Myocyte (in vitro differentiated cells): ENCODE measurements at places on chromosomes 3 and 15.

DNA sequence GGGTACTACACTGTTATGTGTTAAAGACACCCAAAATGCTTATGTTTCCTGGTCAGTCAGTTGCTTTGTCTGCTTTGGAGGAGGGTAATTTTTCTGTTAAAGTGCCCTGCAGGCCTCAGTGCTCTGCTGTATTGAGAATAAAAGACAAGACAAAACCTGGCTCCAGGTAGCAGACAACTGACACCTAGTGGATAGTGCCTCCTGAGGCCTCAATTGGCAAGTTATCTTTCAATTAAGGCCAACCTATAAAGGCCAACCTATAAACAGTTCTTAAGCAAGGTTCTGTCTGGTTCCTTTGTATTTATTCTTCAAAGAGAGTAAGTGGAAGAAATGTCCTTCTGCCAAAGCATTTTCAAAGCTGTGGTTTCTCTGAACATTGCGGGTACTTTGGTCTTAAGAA lies 773.8 kb downstream of the MECOM start:
- no peak for DNase-seq

- DNase-seq: no peak
Observed at GRCh38 chr3:142890592-142890991, 1.7 kb upstream of the PCOLCE2 start.

DNA sequence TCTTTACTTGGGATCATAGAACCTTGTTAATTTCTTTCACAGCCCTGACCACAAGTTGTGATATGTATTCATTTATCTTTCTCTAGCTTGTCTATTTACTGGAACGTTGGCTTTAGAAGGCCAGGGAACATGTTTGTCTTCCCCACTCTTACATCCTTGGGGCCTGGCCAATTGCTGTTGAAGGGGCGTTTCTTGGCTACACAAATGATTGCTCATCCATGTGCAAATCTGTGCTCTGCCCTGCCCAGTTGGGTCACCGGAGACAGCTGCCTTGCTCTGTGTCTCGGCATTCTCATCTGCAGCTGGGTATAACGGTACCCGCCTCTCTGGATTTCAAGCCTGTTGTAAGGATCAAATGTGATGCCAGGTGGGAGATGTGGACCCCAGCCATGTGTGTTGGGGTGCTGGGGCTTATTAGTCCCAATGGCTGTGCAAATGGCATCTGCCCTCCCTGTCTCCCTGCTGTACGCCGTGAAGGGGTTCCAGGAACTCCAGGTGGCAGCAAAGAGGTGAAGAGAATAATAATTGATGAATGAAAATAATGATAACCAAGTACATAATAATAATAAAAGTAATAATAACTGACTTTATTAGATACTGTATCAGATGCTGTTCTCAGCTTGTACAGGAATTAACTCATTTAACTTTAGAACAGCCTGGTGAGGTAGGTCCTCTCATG lies 24.0 kb upstream of the TLE3 start:
- DNase-seq: peak; percentile 78

- DNase-seq: no peak
Observed at GRCh38 chr15:71304681-71305080, 189.4 kb downstream of the THSD4 start.

- peak; percentile 10 for DNase-seq
Observed at GRCh38 chr3:127849368-127849767, 27.1 kb upstream of the MGLL start.

- DNase-seq: peak; percentile 59
Observed at GRCh38 chr3:82133070-82133606, 371.7 kb upstream of the GBE1 start.

- no peak for DNase-seq
Observed at GRCh38 chr15:57193161-57193560, 183.1 kb upstream of the CGNL1 start.

- no peak for DNase-seq
Observed at GRCh38 chr3:168612671-168613070, 516.9 kb upstream of the GOLIM4 start.

DNA sequence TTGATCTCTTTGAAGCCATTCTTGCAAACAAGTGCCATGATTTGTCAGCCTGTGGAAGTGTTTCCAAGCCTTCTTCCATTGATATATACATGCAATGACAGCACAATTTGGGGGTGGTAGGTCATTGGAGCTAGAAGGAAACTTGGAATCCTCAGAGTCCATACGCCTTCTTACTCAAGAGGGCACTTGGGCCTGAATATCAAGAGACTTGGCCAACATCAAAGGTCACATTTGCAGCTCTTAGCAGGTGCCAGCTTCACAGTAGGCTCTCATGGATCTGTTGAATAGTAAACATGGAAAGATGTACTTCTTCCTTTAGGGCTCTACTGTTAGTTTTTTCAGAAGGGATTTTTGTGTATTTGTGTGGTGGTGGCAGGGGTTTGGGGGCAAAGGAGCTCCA lies 50.9 kb downstream of the RHCG start:
- no peak for DNase-seq

DNA sequence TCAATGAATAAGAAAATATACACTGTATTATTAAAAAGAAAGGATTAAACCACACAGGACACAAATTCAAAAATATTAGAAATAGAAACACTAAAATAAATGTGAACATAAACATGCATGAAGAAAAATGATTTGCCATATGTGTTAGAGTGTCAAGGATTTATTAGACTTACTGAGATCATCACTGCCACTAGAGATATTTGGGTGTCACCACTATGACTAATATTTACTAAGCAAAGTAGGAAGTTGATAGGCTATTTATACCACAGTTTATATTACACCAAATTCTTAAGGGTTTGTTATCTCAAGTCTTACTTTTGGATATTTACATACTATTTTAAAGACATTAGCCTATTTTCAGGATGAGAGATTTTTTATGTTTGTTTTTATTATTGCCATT lies 575.0 kb upstream of the SGO1 start:
- no peak for DNase-seq

DNA sequence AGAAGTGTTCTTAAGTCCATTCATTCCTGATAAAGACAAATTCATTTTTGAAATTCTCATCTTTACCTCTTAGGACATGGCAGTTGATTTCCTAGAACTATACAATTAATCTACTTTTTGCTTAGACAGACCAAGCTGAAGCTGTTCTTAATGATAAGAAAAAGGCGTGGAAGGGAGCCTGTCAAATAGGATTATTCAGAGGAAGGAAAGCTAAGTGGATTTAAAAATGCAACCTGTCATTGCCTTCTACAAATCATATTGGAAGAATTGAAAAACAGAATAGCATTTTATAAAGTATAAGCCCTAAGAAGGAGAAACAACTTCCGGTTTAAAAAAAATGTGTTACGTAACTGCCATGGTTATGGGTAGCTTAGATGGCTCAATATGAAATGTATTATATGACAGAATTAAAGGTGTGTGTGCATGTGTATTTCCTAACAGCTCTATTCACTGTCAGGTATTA lies 81.2 kb upstream of the RAP2B start:
- no peak for DNase-seq

- no peak for DNase-seq
Observed at GRCh38 chr15:59353994-59354416, 18.7 kb downstream of the MYO1E start.

DNA sequence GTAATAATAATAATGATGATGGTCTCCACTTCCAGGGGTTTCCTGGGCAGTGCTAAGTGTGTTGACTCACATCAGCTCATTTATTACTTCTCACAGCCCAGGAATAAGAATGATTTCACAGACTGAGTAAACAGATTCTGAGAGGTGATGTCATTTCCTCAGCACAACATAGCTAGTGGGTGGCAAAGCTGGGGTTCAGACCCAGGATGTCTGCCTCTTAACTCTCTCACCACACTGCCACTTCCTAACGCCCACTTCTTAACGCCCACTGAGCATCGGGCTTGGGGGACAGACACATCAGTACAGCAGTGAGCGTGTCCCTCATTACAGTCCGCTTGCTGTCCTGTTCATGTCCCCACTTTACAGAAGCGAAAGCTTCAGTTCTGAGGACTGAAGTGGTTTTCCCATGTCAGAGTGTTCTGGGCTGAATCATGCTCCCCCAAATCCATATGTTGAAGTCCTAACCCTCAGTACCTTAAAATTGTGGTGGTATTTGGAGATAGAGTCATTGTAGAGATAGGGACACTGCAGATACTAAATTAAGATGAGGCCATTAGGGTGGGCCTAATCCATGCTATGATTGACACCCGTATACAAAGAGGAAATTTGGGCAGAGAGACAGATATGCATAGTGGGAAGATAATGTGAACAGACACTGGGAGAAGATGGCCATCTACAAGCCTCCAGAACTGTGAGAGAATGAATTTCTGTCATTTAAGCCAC lies 68.0 kb downstream of the ATP2B2 start:
- DNase-seq: peak; percentile 59

GRCh38 chr15:68620721-68621527 lies 42.1 kb downstream of the CORO2B start:
- peak; percentile 46 for DNase-seq

DNA sequence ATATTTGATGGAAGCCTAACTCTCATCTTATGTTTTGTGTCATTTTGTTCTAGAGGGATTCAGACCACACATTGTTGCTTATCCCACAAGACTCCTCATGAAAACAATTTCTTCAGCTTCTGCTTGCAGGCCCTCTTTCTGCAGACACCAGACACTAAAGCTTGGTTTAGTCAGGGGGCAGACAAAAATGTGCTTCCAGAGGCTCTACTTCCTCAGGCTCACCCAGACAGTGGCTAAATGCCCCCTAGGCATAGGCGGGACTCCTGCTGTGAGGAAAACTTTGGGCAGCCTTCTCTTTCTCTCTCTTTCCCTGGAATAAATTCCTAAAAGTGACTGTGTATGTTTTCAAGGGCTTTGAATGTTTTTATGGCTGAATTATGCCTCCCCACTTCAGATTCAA lies 435.4 kb upstream of the ATP11B start:
- no peak for DNase-seq

GRCh38 chr3:57141719-57142410 lies 23.3 kb downstream of the IL17RD start:
- DNase-seq: no peak

DNA sequence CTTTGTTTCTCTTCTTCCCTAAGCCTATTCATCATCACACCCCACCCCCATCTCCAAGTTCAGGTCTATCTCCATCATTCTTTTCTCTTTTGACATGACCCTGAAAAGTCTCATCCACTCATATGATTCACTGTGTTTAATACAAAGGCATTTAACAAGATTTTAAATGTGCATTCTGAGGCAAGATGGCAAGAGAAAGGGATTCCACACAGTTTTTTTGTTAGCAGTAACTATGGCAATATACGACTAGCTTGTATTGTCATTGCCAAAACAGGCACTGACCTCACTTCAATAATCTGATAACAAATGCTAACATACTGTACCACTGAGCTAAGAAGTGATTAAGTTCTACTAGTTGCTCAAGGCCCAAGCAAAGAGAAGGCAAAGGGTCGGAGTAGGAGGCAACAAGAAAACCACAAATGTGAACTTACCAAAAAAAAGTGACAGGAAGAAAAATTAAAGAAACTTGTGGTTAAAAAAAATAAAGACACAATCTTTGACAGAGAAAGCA lies 53.2 kb downstream of the FBN1 start:
- DNase-seq: peak; percentile 56

GRCh38 chr15:31197497-31198414 lies 96.2 kb upstream of the TRPM1 start:
- peak; percentile 21 for DNase-seq

GRCh38 chr3:111691293-111691909 lies 96.3 kb upstream of the ZBED2 start:
- peak; percentile 63 for DNase-seq

DNA sequence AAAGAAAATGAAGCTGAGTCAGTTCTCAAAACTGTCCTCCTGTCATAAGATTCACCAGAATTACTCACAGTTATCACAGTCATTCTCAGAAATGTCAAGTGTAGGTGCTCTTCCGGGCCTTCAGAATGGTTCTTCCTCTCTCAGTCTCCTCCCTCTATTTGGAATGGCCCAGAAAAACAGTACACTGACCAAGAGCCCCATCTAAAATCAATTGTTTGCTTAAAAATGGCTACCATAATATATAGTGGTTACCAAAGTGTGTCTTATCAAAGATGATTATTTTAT lies 99.8 kb downstream of the MECOM start:
- DNase-seq: no peak

- DNase-seq: peak; percentile 86
Observed at GRCh38 chr15:67456677-67457529, 64.0 kb upstream of the C15orf61 start.

DNA sequence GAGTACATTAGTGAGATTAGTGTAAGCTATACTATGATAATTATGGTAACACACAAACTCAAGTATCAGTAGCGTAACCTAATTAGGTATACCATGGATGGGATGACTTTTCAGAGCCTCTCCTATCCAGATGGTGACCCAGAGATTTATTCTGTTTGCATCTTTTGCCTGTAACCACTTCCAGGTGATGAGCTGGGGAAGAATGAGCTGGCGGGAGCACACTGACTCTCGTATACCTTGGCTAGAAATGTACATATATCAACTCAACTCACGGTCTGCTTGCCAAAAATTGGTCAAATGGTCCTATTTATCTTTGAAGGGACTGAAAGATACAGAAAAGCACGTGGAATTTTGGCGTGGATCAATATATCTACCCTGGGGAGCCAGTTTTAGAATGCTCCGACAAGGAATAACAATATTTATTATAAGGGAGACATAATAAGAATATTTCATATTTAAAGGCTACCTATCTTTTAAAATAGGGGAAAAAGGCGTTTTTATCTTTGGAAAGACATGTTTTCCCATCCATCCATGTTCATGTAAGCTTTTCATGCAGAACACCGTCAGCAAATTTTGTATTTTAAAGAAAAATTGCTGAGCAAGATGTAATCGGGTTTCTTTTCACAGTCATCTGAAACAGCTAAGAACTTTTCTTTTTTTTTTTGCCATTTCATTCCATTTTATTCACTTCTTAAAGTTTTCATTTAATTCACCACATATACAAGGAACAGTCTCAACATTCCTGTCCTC lies 502.6 kb upstream of the CBLB start:
- no peak for DNase-seq
